ENCODE measurements at places on chromosomes 5 and 9.

GRCh38 chr5:145922059-145922458 lies 14.3 kb upstream of the SH3RF2 start:
- no peak for DNase-seq

GRCh38 chr9:129330711-129331492 lies 152.8 kb upstream of the IER5L start:
- DNase-seq: no peak

GRCh38 chr5:106854922-106855321 lies 815.8 kb downstream of the EFNA5 start:
- DNase-seq: no peak

DNA sequence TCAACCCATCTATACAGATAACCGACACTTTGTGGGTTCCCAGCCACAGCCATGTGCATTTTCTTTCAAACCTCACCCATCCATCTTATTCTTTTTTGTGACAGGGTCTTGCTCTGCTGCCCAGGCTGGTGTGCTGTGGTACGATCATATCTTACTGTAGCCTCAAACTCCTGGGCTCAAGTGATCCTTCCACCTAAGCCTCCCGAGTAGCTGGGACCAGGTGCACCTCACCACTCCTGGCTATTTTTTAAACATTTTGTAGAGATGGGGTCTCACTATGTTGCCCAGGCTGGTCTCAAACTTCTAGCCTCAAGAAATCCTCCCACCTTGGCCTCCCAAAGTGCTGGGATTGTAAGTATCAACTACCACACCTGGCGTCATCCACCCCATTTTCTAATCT lies 7.4 kb upstream of the TMEM38B start:
- DNase-seq: no peak

DNA sequence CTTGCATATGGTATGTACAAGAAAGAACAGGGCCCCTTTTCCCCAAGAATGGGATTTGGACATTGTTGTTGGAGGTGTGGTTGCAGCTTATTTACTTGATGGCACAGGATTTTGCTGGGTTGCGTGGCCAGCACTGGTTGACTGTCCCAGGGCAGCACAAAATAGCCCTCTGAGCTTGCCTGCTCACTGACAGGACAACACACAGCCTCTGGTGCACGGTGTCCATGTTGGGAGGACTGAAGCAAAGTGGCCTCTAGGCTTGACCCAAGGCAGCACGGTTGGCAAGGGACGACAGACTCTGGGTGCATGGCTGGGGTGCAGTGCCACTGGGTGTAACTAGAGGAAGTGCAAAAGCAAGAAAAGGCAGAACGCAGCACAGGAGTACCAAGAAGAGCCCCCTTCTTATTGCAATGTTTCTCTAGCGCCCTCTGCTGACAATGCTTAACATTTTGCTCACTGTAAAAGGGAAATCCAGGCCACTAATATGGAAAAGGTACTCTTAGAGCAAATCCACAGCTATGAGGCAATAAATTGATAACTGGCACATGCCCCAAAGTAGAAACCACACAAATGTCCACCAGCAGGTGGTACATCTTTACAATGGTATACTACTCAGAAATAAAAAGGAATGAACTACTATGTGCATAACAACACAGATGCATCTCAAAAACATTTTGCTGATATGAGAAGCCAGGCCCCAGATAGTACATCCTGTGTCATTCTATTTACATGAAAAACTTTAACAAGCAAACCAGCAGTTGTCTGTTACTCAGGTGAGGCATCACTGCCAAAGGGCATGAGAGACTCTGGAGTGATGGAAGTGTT lies 47.4 kb upstream of the BARX1 start:
- DNase-seq: no peak

GRCh38 chr5:58860680-58861079 lies 277.8 kb downstream of the RAB3C start:
- no peak for DNase-seq

DNA sequence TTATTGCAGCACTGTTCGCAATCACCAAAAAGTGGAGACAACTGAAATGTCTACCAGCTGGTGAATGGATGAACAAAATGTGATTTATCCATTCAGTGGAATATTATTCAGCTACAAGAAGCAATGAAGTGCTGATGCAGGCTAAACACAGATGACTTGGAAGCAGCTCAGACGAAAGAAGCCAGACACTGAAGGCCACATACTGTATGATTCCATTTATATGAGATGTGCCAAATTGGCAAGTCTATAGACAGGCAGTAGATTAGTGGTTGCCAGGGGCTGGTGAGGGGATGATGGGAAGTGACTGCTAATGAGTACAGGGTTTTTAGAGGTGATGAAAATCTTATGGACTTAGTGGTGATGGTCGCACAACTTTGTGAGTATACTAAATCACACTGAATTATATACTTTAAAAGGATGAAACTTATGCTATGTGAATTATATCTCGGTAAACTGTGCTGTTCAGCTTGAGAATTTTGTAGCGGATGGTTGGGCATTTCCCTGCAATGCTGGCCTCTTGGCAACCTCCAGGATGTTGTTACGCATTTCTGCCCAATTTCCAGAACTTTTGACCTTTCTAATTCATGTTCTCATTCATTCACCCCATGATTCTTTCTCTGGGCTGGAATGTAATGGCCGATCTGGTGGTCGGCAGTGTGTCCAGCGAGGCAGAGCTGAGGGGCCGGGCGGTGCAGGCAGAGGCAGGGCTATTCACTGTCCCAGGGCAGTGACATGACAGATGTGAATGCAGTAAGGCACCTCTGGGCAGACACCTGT lies 22.0 kb upstream of the WNK2 start:
- no peak for DNase-seq

GRCh38 chr9:93058355-93059010 lies at the start of gene SUSD3:
TSS of gene SUSD3 (plus strand) at chr9:93058701. CDS start at chr9:93058743, 42 bp downstream.
- DNase-seq: peak; percentile 60

DNA sequence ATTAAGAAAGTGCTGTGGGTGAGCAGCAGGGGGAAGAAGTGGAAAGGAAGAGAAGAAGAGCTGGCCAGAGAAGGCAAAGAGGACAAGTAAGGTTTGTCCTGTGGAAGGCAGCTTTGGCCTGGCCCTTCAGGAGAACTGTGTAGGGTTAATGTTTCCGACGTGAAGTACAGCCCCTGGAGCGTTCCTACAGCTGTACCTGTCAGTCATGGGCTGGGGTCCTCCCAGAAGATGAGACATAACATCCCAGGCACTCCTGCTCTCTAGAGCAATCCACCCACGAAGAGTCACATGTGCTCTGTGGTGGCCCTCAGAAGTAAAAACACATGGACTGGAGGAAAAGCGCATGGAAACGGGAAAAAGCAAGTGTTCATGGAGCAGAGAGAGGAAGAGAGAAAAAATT lies 237.4 kb downstream of the CAAP1 start:
- DNase-seq: no peak

DNA sequence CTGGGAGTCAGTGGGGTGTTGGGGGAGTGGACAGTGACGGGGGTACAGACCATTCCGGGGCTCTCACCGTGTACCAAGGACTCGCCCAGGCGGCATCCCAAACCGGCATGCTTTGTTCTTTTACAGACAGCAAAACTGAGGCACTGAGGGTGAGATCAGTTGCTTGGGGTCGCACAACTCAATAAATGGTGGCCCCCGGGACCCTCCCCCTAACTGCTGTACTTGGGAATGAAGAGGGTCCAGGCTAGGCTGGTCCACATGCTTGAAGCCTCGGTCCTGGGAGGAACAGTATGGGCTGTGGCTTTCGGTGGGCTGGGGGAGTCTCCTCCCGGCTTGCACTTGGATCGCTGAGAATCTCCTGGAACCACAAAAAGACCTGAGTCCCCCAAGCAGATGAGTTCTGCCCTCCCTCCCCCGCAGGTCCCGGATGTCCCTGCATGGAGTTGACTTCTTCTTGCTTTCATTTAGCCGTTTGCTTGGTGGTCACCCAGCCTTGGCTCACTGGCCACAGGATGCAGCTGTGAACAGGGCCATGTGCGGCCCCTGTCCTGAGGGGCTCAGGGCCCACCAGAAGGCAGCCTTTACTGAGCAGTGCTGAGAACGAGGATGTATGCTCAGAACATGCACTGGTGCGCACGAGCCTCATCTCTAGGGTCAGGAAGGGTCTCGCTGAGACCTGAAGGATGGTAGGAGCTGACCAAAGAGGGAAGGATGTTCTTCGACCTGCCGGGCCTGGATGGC lies 4.2 kb downstream of the LAMC3 start:
- DNase-seq: no peak

- DNase-seq: no peak
Observed at GRCh38 chr9:126543490-126543889, 70.2 kb upstream of the LMX1B start.

- DNase-seq: no peak
Observed at GRCh38 chr5:159547466-159548195, 217.3 kb upstream of the IL12B start.

DNA sequence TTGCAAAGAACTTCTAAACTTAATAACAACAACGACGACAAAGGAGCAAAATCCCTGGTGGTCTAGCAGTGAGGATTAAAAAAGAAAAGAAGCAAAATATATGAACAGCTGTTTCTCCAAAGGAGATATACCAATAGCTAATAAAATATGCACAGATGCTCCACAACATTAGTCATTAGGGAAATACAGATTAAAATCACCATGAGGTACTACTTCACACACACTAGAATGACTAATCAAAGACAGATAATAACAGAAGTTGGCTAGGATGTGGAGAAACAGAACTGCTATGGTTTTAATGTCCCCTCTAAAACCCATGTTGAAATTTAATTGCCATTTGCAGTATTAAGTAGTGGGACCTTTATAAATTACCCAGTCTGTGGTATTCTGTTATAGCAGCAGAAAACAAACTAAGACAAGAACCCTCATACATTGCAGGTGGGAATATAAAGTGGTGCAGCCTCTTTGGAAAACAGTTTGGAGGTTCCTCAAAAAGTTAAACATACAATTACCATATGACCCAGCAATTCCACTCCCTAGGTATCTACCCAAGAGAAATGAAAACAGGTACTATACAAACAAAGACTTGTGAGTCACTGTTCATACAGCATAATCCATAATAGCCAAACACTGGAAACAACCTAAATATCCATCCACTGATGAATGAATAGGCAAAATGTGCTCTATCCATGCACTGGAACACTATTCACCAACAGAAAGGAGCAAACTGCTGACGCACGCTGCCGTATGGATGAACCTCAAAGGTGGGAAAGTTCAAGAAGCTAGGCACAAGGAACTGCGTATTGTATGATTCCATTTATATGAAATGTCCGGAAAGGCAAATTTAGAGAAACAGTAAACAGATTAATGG lies 11.4 kb upstream of the DUSP1 start:
- no peak for DNase-seq

Measured in GM12878 (cell line).